ENCODE measurements at places on chromosomes 1 and 21.

DNA sequence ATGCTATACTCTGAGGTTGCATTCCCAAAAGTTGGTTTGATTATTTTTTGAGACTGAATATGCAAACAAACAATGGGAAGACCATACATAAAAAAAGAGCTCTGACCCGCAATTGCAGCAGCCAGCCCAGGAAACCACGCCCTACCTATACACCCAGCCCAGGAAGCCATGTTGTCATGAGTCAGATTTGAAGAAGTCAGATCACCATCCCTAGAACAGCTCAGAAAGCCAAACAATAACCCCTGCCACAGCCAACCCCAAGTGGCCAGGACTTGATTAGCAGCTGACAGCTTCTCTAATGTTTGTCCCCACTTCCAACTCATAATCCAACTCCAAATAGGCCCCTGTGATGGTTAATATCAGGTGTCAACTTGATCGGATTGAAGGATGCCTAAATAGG is 621.9 kb downstream of the NPHP4 start:
- DNase-seq: no peak

- DNase-seq: no peak
Measured at GRCh38 chr1:185474440-185475149, 157.6 kb upstream of the IVNS1ABP start.

GRCh38 chr21:37483776-37484175 is 117.2 kb downstream of the DYRK1A start:
- no peak for DNase-seq

GRCh38 chr1:198672124-198672523 is 33.3 kb downstream of the PTPRC start:
- DNase-seq: no peak

GRCh38 chr1:211828584-211829342 is 1.8 kb downstream of the LPGAT1 start:
- no peak for DNase-seq

DNA sequence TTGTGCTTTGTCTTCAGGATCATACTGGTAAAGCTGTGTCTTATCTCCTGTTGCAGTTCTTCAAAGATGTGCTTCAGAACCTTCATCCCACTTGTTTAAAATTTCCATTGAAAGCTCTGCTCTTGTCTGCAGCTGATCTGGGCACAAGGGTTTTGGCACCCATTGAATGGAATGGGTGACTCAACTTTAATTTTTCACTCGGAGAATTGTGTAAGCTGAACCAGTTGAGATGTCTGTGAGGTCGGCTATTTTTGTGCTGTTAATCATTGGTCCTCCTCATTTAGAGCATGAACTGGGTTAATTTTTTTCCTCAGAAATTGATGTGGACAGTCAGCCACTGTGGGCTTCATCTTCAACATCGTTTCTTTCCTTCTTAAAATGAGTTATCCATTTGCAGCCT is 252.1 kb downstream of the TM2D1 start:
- no peak for DNase-seq

DNA sequence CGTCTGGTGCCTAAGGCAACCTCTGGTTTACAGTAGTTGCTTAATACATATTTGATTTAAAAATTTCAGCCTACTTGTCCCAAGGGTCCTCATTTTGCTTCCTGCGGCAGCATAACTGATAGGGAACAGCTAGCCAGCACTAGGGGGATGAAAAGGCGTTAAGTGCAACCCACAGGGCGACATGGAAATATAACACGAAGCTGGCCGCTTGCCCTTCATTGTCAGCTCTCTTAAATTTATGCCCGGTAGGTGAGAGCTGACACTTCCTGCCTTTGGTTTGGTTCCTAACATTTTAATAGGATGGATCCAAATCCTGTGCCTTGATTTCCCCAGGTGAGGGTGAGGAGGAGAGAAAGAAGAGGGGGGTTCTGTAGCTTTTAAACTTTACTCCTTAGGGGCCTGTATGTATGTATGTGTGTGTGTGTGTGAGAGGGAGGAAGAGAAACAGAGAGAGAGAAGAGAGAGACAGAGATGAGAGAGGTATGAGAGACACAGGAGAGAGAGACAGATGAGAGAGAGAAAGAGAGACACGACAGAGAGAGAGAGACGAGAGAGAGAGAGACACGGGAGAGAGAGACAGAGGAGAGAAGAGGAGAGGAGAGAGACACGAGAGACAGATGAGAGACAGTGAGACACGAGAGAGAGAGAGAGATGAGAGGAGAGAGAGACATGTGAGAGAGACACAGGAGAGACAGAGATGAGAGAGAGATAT is 938 bp upstream of the ACTN2 start:
- no peak for DNase-seq

GRCh38 chr21:31348188-31348587 is 4.1 kb upstream of the TIAM1 start:
- no peak for DNase-seq

- no peak for DNase-seq
Measured at GRCh38 chr21:38911484-38912101, 105.9 kb downstream of the ETS2 start.

DNA sequence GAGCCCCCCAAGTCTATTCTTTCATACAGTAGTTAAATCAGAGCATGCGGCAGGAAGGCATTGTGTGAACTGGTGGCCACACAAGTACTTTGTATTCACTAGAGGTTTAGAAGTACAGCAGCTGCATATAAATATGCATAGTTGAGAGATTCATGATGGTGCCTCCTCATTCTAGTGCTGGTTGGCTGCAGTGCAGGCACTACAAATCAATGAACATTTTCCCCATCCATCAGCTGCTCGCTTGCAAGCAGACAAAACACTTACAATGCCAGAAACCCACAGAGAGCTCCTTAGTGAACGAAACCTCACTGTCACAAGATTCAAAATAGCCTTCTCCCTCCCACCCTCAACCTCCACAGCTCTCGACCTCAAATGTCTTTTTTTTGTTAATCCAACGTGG is 726.2 kb downstream of the USP25 start:
- DNase-seq: no peak

GRCh38 chr1:156281693-156282478 is 739 bp downstream of the SMG5 start:
- peak; percentile 19 for DNase-seq

DNA sequence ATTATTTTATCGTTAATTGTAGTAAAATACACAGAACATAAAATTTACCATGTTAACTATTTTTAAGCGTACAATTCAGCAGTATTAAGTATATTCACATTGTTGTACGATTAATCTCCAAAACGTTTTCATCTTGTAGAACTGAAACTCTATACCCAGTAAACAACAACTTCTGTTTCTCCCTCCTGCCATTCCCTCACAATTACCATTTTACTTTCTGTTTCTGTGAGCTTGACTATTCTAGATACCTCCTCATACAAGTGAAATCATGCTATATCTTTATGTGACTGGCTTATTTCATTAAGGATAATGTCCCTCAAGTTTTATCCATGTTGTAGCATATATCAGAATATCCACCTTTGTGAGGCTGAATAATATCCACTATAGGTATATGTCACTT is 156.8 kb downstream of the ST6GALNAC3 start:
- DNase-seq: no peak

DNA sequence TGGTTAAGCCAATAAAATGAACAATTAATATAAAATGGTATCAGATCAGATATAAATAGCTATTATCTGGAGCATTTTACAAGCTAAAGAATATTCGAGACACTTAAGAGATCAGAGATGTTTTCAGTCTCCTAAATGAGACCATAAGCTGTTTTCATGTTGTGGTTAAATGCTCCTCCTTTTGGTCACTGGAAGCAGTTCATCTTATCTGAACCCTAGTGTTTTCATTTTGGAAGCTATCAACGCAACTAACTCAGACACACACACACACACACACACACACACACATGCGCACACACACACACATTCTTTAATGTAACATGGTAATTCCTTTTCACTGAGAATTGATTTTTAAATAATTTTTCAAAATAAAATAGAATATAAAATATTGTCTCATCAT is 10.0 kb upstream of the LRRC8C start:
- DNase-seq: no peak

- DNase-seq: no peak
Measured at GRCh38 chr1:160789051-160789701, 6.8 kb upstream of the LY9 start.

DNA sequence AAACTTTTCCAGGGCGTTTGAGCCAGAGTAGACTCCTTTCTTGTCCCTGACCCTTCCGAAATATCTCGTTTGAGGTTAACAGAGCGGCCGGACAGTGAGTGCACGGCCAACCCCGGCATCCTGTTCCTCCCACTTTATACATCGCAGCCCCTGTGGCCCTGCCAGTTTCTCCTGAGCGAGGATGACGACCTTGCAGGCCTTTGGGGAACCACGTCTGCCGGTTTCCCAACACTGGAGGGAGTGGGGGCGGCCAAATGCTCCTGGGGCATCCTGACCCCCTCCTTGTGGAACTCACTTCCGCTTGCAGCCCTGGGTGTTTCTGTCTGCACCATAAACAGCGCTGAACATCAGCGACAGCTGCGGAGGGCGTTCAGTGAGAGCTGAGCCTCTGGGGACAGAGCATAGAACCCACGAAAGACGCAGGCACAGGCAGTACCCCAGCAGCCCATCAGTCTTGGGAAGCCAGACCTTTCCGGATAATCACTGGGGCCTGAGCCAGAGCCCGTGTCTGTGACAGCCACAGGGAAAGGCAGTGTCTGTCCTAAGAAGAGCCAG is 4.8 kb upstream of the KCNAB2 start:
- DNase-seq: no peak

GRCh38 chr1:38505944-38506343 is 353.6 kb downstream of the RRAGC start:
- DNase-seq: no peak
